Hindlimb muscle (tissue), 1 donor: ENCODE measurements at places on chromosomes 1 and 21. TPM values are rescaled to one million over a fixed set of nuclear protein-coding genes. Genes with fewer than 3 reads are reported as not detected.

- DNase-seq = no peak
Measured at GRCh38 chr1:198754670-198755069, 115.8 kb downstream of the PTPRC start.

DNA sequence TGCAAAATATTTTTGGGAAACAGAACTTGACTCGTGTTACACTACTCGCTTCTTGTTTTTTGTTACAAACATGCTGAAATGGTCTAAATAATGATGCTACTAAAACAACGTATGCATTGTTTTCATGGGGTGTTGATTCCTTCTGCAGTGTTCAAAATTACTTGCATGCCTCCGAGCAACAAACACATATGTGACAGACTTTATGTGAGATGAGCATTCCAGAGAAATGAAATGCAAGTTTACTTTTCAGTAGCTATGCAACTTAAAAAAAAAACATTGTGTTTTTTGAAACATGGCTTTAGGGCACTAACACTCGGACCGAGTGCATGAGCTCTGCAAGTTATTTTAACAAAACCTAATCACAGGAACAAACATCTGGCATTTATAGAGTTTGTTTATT lies 84.8 kb downstream of the CAMTA1 start:
- DNase-seq = no peak

DNA sequence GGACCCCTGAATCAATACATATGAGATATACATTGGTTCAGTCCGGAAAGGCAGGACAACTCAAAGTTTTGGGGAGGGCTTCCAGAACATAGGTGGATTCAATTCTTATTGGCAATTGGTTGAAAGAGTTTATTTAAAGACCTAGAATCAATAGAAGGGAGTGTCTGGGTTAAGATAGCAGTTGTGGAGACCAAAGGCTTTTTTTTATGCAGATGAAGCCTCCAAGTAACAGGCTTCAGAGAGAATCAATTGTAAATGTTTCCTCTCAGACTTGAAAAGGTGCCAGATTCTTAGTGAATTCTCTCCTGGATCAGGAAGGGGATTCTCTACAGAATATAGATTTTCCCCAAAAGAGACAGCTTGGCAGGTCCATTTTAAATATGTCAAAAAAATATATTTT lies 27.0 kb upstream of the CD5L start:
- no peak for DNase-seq

DNA sequence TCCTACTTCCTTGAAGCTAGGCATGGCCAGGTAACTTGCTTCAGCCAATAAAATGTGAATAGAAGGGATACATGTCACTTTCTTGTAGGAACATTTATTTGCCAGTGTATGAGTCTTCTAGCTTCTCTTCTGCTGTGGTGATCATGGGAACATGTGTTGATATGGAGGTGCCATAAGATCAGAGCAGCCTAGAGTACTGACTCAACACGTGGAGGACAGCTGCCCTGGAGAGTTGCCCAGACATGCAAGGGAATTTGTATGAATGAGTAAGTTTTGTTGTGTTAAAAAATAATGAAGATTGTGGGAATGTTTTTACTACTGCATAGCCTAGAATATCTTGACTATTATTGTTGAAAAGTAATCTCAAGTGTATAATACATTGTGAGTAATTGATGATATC lies 502.3 kb downstream of the NUF2 start:
- DNase-seq = no peak

DNA sequence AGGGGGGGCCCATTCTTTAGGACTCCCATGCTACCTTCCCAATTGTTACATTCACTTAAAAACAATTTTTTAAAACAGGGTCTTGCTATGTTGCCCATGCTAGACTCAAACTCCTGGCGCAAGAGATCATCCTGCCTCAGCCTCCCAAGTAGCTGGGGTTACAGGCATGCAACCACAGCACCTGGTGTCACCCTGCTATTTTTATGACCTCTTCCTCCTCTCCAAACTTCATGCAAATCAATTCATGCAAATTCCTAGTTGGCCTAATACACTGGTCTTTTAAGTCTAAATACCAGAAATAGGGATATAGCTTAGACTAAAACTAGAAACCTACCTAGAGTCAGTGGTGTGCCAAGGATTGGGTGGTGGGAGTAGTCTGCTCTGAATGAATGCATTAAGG lies 30.1 kb downstream of the CDKN2C start:
- no peak for DNase-seq

DNA sequence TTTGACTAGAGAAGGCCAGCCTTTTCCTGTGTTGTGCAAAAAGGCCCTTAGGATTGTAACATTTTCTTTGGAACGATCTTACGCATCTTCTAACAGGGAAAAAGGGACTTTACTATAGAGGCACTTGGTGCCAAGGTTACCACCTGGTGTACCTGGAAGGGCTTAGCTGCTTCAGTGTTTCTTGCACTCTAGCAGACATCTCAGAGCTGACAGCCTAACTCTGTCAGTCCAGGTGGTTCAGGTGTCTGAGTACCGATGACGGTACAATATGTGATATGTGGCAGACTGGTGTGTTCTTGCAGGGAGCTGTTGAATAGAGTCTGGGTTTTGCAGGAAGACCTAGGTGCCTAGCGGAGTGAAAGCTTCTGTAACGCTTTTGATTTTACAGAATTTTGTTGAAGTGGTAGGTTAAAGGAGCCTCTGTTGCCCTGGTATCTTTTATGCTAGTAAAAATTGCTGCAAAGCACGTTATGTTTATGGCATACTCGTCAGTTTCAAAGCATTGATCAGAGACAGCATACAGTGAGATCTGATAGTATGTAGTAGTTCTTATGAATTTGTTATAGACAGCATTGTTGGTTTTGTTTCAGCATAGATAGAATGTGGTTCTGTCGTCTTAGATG lies 1.4 kb downstream of the MAGI3 start:
- DNase-seq = no peak

DNA sequence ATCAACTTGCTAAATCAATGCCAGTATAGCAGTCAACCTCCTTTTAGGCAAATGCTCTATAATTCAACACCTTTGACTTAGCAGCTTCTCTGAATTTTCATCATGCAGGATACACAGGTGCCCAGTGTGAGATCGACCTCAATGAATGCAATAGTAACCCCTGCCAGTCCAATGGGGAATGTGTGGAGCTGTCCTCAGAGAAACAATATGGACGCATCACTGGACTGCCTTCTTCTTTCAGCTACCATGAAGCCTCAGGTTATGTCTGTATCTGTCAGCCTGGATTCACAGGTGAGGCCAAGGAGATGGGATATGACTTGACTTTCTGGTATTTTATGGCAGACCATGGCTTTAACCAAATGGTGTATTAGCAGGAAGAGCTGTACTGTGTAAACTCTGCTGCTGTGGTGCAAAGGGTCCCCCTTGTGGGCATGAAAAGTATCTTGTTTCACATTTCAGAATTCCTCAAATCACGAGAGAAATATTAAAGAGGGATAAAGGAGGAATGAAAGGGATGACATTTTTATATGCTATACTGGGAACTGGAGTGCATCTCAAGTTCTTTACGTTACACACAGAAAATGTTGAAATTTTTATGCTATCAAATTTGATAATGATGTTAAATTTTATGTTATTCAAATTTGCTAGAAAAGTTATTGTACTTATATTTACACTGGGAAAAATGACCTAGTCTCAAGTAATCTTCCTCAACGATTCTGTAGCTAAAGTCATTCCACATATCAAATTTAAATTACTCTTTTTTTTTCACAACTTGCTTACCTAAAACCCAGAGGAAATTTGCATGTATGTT lies 88.9 kb downstream of the CRB1 start:
- no peak for DNase-seq

DNA sequence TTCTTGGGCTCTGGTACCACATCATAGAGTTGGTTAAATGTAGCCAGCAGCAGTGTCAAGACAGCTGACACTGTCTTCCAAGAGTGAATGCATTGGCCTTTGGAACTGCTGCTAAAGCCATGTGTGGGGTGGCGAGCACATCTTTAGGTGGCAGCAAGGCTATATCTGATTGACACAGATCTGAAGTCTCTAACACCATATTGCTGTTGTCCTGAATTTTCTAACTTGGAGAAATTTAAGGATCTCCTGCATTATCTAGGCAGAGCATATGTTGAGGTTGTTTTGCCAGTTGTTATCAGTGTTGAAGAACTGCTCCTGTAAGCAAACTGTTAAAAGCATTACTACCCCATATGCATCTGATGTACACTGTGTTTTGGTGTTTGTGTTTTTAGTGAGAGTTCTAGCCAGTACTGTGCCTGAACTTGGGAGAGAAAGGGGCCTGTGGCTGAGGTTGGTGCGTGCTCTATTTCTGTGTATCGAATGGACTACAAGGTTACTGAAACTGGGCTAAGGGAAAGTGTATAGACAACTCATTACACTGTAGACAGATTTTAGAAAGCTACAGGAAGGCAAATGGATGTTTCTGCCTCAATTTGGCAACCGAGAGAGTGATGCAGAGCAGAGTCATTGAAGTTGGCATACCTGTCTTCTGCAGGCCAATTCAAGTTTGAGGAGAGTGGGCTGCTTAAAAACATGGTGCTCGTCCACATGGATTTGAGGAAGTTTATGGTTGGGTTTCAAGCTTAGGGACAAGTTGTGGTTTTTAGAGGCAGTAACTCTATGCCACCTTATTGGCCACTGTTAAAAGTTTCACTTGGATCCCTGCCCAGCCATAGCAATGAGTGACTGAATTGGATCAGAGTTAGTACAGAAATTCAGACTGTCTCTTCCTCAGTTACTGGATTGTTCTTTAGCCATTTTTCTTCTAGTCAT lies 16.9 kb downstream of the DYRK3 start:
- DNase-seq = no peak

DNA sequence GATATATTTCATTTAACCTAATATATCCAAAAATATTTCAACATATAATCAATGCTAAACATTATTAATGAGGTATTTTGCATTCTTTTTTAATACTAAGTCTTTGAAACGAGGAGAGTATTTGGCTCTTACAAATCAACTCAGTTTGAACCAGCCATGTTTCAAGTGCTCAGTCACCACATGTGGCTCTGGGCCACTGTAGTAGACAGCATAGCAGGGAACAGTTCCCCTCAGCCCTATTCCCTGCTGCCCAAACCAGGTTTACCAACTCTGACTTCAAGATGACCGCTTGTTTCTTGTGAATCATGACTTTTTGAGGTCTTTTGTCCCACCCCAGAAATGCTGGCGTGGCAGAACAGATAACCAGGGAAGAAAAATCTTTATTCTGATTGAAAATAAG lies 5.7 kb downstream of the ZNF672 start:
- no peak for DNase-seq

The RGS1 gene
- polyA plus RNA-seq = 11.9 TPM

The PRAMEF11 gene
- not detected for polyA plus RNA-seq

The SPRR2G gene
- not detected for polyA plus RNA-seq

The CDC42SE1 gene
- 60.6 TPM for polyA plus RNA-seq
